Esophagus muscularis mucosa (tissue), 4 donors: ENCODE measurements at places on chromosomes 6 and 20. TPM values are rescaled to one million over a fixed set of nuclear protein-coding genes. Genes with fewer than 3 reads are reported as not detected.

Gene TPD52L1
- 18.7 TPM for total RNA-seq

Gene OTOR
- total RNA-seq, result not detected

Gene EPHA7
- total RNA-seq, result 262 TPM

Gene ID4
- 61.9 TPM for total RNA-seq

Gene ARFGEF2
- 41.2 TPM for total RNA-seq

Gene NAA20
- 29.5 TPM for total RNA-seq

Gene CRISP3
- not detected for total RNA-seq

Gene PGK2
- not detected for total RNA-seq

Gene HRH3
- total RNA-seq, result not detected

Gene LINC00237
- total RNA-seq, result not detected

Gene PTPRK
- 53.1 TPM for total RNA-seq

Gene OLIG3
- total RNA-seq, result not detected

Gene ADGRF4
- 0.42 TPM for total RNA-seq

Gene WFDC12
- total RNA-seq, result not detected

Gene ARHGAP40
- total RNA-seq, result not detected

Gene DDX39B
- total RNA-seq, result 234 TPM

Gene TAAR5
- total RNA-seq, result not detected

Gene CNR1
- total RNA-seq, result 23.4 TPM

Gene GPSM3
- total RNA-seq, result 9.6 TPM

Gene FOXF2
- 136 TPM for total RNA-seq

Gene SALL4
- total RNA-seq, result not detected

Gene NKX2-2
- total RNA-seq, result not detected
